ENCODE measurements at places on chromosomes 12 and 14.

DNA sequence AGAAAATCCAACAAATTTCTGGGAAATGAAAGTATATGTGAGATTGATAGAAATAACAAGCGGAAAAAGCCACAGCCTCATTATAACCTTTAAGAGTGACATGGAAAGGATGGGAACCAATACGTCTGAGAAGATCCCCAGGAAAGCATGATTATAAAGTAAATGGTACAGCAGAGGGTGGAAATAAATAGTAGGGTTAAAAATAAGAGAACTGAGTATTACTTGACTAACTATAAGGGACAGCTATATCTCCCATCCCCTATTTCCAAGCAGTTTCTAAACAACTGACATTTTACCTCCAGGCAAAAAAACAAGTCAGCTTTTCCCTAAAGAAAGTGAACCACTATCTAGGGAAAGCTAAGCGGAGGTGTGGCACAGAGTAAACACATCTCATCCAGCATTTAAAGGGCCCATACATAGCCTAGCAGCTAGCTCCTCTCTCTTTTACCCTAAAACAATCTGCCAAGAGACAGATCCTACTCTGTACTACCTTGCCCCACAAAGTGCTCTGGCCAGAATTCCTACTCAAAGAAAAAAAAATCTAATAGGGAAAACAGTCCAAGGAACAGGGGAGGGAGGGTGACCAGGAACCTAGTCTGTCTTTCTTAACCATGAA lies 11.2 kb downstream of the OSBPL8 start:
- no peak for DNase-seq

DNA sequence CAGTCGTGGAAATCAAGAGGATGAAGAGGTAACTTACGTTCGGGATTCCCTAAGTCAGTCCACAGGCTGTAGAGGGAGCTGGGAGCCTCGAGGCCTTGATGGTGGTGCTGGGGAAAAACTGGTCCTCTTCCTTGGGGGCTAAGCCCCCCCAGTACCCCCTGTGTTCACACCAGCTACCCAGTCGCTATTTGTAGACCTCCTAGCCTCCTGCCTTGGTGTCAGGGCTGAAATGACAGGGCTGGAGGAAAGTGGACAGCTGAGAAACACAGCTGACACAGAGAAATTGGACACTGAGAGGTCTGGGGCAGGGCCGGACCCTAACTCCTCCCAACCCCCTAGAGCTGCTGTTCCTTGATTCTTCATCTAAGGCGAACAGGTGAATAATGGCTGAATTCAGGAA lies at the start of gene STAC3:
Gene STAC3 (minus strand): TSS at position 232 of the 400 bp plus-strand sequence. CDS start 1,551 bp downstream, outside the sequence.
- no peak for DNase-seq

- no peak for DNase-seq
These were observed 1.5 kb downstream of the MLH3 start for GRCh38 chr14:75049731-75050201.

DNA sequence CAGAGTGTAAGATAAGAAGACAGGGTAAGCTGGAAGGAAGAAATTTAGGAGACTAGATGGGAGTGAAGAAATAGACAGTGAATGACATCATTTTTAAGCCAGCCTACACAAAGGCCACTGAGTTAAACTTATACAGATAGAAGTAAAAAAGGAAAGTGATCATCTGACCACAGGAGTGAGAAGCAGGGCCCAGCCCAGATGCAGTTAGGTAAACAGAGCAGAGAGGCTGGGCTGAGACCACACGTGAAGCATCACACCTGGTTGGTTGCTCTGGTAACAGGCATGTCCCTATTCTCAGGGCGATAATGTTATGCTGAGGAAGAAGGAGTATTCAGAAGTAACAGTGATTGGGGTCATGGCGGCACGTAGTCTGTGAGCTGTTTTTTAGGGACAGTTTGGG lies 1079.4 kb downstream of the AACS start:
- DNase-seq, result no peak

DNA sequence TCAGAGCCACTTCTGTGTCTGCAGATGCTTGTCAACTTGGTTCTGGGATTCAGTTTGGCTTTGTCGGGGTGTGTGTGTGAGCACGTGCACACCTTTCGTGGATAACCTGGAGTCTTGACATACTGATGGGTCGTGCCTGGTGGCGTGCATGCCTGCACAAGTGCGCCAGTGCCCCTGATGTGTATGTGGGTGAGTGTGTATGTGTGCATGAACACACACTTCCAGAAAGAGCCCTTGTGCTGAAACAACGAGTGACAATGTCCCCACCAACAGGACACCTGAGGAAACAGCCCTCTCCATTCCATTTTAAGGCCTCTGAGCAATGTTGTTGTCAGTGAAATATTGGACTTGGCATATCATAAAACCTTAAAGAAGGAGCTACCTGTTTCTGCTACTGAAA lies 53.9 kb downstream of the SMUG1 start:
- no peak for DNase-seq

GRCh38 chr14:103890821-103891666 lies 37.2 kb upstream of the TDRD9 start:
- DNase-seq, result no peak

DNA sequence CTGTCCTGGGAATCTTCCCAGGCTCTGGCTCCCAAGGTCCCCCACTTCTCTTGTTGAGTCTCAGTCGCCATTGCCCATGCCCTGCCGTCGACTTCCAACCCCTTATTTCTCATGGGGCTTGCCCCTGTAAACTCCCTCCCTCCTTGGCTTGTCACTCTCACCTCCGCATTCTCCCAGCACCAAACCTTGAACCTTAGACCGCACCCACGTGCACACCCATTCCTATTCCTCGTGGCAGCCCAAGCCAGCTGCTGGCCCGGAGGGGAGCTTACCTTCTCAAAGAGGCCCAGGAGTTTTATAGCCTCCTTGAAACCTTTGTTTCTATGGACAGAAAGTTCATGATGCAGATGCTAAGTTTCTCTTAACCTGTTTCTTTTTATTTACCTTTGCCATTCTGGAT lies 4.6 kb downstream of the JDP2 start:
- no peak for DNase-seq

DNA sequence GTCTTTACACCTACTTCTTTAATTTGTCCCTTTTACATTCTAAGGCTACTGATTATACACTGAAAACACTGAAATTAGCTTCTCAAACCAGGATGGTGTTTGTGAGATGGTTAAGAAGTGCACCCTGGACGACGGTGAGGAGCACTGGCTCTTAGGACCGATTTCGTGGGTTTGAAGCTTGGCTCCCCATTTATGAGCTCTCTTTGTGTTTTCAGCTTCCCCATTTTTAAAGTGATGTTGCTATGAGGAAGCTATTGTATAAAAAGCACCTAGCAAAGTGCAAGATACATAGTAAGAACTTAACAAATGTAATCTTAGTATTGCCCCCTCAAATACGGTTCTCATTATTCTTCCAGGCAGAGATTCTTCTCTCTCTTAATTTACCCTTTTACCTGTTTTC lies 4.7 kb downstream of the NFYB start:
- DNase-seq, result no peak

GRCh38 chr14:104335611-104336010 lies 197.2 kb downstream of the KIF26A start:
- DNase-seq, result no peak

- DNase-seq, result no peak
These were observed 335.6 kb downstream of the TMEM121 start for GRCh38 chr14:105861985-105862465.

DNA sequence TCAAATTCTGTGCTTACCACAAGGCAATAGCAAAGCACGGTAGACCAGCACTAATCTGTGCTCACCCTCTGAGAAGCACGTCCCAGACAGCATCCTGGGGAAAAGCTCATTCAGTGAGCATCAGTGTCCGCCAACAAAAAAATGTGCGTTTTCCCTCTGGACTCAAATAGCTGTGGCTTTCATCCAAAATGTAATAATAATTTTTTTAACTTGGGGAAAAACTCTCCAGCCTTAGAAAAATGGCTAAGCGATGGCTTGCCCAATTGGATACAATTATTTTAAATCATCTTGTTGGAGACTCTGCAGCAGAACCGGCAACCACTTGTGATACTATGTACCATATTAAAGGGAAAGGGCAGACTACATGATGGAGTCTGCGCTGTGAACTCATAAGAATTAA lies 1.1 kb upstream of the KRT77 start:
- no peak for DNase-seq

DNA sequence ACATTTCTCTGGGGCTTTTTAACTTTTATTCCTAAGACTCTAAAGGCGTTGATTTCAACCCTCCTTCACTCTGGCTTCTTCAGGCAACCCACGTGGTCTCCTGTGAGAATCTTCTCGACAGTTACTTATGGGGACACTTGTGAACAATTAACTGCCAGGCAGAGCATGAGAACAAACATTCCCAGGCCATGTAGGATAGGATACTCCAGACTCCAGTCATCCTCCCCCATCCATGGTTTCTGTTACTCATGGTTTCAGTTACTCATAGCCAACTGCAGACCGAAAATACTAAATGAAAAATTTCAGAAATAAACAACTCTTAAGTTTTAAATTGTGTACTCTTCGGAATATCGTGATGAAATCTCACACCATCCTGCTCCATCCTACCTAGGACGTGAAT lies 19.5 kb downstream of the GPR68 start:
- no peak for DNase-seq

Data from effector memory CD4-positive, alpha-beta T cell (primary cell).